Progenitor cell of endocrine pancreas (in vitro differentiated cells): ENCODE measurements at places on chromosomes 7 and 10.

DNA sequence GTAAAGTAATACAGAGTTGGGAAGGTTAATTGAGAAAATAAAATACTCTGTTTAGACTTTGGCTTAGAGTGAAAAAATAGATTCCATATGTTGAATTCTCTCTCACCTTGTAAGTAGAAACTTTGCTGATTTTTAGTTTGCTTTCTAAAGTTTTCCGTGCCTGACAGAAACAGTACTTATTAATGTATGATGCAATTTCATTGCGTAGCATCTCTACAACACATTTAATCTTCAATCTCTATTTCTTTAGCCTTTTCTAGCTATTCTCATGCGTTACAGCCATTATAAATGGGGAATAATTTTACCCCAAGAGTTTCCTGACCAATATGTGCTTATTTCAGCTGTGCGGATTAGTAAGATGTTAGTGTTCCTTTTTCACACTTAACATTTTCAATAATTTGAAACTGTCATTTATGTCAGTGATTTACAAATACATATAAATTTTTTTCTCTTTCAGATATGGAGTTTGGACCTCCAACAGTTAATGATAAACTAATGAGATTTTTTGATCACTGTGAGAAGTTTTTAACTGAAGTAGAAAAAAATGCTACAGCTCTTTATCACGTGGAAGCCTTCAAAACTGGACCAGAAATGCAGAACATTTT lies 3.3 kb downstream of the MINPP1 start:
- no peak for DNase-seq

DNA sequence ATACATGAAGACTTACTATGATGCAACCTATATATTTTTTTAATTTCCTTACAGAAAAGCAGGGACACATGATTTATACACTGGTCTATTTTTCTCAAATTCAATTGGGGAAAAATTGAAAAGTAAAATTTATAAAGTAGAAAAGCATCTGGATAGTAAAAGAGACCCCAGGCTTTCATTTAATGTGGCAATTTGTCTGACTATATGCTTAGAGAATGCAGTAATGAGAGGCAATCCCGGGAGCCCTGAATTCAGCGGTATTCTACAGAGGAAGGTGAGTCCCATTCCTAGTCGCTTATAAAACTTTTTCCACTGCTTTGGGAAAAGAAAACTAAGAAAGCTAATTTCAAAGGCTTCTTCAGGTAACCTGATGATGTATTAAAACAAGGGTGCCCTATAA lies 167.1 kb downstream of the SEMA3D start:
- DNase-seq, result no peak

GRCh38 chr7:94250124-94250523 lies 144.6 kb upstream of the COL1A2 start:
- DNase-seq, result no peak

DNA sequence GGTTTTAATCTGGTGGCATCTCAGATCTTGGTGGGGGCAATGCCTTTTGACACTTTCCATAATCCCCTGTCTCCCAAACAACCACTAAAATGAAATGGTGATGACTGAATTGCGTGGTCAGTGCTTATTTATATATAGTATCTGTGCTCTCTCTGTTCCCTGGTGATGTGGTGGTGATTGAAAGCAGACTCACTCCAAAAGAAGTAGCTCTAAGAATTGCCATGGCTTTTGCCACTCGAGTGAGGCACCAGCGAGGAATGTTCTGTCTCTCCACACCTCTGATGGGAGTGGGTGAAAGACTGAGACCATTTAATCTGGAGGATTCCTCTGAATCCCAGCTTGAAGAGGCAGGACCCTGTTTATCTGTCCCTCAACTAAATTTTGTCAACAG lies 2.8 kb downstream of the DUSP5 start:
- DNase-seq, result no peak

DNA sequence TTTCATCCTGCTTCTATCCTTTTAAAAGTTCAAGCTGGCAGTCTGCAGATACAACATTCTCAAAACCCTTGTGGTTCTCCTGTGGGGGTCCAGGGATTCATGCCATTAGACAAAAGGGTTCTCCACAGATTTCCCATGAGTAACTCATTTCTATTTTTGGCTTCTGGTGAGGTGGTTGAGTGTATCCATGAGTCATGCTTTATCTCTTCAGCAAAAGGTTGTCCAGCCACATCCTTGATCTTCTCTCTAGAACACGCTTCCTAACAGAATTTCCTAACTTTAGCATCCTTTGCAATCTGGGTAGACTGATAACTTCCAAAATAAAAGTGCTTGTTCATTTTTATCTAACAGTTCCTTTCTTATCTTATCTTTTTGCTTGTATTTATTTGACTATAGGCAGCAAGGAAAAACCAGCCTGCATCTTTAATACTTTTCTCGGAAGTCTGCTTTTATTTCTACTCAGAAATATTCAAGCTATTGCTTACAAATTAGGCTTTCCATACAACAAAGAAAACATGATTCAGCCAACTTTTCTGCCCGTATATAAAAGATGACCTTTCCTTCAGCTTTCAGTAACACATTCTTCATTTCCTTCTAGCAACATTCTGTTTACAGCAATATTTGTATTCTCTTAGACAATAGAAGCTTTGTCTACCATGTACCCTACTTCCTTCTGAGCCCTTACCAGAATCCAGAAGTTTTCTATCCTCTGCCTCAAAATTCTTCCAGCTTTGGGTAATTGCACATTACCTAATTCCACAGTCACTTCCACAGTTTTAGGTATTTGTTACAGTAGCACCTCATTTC lies 79.3 kb upstream of the IL6 start:
- no peak for DNase-seq

- DNase-seq, result no peak
Measured at GRCh38 chr7:81317741-81318140, 398.9 kb upstream of the SEMA3C start.

DNA sequence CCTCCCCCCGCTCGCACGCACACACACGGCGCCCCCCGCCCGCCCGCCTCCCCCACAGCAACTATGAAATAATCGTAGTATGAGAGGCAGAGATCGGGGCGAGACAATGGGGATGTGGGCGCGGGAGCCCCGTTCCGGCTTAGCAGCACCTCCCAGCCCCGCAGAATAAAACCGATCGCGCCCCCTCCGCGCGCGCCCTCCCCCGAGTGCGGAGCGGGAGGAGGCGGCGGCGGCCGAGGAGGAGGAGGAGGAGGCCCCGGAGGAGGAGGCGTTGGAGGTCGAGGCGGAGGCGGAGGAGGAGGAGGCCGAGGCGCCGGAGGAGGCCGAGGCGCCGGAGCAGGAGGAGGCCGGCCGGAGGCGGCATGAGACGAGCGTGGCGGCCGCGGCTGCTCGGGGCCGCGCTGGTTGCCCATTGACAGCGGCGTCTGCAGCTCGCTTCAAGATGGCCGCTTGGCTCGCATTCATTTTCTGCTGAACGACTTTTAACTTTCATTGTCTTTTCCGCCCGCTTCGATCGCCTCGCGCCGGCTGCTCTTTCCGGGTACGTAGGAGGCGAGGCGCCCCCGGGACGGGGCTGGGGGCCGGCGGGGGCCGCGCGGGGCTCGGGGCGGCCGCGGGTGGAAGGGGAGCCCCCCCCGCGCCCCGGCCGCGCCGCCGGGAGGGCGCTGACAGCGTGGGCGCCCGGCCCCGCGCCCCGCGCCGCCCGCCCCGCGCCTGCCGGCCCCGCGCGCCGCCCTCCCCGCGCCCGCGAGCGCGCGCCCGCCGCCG lies 441 bp downstream of the BMI1 start:
- DNase-seq, result peak; percentile 52

DNA sequence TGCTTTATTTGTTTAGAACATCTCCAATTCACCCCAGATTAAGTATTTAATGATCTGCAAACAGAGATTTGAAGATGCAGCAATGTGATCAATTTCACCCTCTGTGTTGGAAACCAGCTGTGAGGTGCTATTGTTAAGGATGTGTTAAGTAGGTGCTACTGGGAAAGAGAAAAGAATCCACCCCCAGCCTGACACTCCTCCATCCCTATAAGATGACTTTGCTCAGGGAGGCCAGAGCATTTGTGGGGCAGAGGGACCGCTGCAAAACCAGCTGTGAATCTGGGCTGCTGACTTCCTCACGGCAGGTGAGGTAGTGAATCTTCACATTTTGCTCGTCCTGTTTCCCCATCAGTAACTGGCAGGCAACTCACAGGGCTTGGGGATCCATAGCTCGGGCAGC lies 297.5 kb downstream of the GFRA1 start:
- no peak for DNase-seq

DNA sequence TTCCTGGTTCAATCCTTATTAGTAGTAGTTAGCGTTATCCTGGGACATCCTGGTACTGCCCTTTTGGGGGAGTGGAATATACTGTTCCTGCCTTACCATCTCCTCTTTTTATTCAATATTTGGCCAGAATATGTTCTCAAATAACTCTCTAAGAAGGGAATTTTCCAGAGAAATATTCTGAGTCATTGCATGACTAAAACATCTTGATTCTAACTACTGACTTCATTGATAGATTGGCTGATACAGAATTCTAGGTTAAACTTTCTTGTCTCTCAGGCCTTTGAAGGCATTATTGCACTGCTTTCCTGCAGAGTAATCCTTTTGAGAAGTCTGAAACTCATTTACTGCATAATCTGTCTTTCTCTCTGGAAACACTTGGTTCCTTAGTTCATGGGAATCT lies 275.5 kb upstream of the DGKB start:
- DNase-seq, result no peak

DNA sequence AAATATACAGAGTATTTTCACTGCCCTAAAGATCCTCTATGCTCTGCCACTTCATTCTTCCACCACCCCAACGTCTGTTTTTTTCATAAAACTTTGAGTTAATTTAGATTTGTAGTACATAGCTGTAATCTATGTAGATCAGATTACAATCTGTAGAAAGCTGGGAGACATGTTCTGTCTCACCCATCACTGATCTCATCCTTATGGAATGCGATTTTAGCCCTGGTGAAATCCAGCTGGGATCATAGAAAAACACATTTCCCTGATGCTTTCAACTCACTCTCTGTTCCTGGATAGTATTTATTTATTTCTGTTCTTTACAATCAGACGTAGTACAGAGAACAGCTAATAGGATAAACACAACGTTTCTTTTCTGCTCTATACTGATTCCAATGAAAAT lies 521.0 kb downstream of the KIF20B start:
- no peak for DNase-seq

GRCh38 chr7:86968618-86969017 lies 90.8 kb downstream of the ELAPOR2 start:
- no peak for DNase-seq

- no peak for DNase-seq
Measured at GRCh38 chr10:70272925-70273316, 10.9 kb downstream of the NPFFR1 start.

GRCh38 chr7:130383187-130383980 lies 3.1 kb downstream of the CPA1 start:
- DNase-seq, result no peak

GRCh38 chr10:25017154-25017590 lies 760 bp downstream of the THNSL1 start:
- no peak for DNase-seq

DNA sequence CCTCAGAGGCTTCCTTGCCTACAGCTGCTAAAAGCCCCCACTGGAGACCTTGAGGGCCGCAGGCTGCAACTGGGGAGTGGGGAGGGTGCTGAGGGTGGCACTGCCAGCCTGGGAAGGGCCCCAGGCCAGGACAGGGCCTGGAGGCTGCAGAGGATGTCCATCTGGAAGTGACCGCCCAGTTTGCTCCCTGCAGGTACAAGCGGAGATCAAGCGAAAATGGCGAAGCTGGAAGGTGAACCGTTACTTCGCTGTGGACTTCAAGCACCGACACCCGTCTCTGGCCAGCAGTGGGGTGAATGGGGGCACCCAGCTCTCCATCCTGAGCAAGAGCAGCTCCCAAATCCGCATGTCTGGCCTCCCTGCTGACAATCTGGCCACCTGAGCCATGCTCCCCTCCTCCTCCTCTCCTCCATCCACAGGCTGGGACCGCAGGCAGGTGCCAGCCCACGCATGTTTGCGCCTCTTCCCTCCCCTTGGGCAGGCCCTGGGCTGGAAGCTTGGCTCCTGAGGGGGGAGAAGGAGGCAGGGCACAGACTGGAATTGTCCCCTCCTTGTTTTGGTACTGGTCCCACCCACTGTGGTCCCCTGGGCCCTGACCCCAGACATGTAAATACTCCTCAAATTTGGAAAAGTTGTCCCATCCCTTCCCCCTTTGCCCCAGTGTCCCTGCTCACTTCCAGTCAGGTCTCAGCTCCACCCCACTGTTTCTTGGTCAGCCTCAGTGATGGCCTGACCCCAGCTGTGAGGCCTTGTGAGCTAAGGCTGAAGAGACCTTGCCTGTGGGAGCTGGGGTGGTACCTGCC lies 54.4 kb downstream of the ADCYAP1R1 start:
- no peak for DNase-seq

DNA sequence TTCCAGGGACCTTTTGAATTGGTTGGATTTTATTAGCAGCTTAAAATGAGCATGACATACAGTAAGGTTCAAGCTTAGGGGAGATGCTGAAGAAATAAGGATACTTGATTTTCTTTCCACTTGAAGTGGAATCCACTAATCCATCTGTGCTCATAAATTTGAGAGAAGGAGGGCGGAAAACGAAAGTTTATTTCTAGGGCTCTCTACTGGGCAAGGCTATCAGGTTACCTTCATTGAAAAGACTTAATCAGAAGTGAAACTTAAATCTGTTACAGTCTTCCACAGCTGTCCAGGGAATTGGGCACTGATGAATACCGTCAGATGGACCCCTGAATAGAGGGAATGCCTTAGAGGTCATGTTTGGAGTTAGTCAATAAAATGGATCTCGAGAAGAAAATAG lies 21.8 kb downstream of the AUTS2 start:
- no peak for DNase-seq

- no peak for DNase-seq
Measured at GRCh38 chr10:21002091-21002878, 105.2 kb upstream of the NEBL start.

DNA sequence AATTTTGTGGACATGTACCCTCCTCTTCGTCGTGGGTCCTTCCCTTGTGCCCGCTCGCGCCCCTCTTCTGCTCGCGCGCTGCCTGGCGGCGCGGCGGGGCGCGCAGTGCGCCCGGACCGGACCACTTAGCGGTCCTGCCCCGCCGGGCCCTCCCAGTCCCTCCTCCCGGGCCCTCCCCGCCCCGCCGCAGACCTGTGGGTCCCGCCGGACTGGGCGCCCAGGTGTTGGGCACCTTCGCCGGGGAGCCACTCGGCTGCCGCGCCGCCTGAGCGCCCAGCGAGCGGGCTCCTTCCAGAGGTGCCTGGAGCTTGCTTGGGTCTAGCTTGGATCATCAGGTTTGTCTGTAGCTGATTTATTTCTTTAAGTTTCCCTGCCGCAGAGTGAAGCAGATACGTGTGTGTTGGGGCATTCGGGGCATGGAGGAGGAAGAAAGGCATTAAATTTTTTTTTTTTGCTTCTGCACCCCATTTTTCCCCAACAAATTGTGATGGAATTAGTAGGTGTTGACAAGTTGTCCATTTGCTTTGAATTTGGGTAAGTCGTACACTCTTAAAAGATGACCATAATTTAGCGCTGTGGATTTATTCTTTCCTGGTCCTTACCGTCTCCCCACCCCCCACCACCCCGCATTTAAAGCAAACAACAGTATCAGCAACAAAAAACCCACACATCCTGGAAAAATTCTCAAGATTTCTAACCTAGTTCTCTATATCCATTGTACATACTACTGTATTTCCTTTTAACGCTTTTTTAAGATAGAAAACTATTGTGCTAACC lies 905 bp downstream of the C1GALT1 start:
- DNase-seq, result peak; percentile 48

GRCh38 chr10:123557366-123558108 lies 108.6 kb upstream of the GPR26 start:
- DNase-seq, result peak; percentile 4

- DNase-seq, result no peak
Measured at GRCh38 chr10:83229991-83230390, 909.3 kb upstream of the GHITM start.

GRCh38 chr7:50558294-50559053 lies 6.7 kb downstream of the DDC start:
- no peak for DNase-seq
